Erythroblast (primary cell): ENCODE measurements at places on chromosomes 2 and 18.

- DNase-seq: no peak
These were observed 181.4 kb downstream of the DYM start for GRCh38 chr18:49279041-49279440.

DNA sequence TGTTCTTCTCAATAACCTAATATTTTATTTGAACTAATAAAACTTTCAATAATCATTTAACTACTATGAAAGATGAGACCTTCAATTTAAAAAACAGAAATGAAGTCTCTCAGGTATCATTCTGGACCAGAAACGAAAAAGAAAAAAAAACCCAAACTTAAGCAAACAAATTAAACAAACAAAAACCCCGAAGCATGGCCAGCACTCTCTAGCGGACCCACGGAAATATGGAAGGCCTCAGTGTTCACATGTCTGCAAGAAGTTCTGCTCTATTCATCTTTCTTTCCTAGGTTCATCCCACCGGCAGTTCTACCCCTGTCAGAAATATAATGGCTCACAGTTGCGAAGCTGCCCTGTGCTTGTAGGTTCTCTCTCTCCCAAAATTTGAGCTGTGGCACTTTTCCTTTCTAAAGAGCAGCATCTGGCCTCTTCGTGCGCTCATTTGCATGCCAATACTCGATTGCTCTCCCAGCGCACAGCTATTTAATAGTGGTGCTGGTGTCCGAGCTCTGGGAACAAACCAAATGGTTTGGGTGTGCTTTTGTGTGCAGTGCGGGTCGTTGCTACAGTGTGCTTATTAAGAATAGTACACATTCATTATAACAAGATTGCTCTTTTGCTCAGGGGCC, 129.0 kb upstream of the ZEB2 start:
- DNase-seq: no peak

- no peak for DNase-seq
These were observed 366.9 kb upstream of the GALNT5 start for GRCh38 chr2:156890529-156891148.

GRCh38 chr2:152615177-152615576, 102.1 kb downstream of the PRPF40A start:
- no peak for DNase-seq

DNA sequence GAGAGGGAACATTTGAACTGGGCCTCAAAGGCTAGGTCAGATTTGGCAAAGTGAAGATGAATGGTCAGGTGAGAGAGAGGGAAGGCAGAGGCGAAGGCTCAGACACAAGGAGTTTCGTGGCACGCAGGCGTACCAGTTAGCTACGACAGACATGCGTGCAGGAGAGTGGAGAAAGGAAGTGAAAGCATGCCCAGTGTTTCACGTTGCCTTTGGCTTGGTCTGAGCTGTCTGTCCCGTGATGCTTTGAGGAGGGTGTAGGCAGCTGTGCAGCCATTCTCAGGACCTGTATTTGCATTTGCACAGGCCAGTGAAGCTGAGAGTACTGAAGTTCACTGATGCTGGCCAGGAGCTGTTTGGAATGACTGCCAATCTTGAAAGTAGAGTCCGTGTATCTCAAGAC, 69.5 kb downstream of the HNRNPLL start:
- DNase-seq: no peak

GRCh38 chr18:74562775-74563174, 28.5 kb downstream of the CNDP1 start:
- no peak for DNase-seq

GRCh38 chr2:183532514-183532913, 408.3 kb downstream of the NUP35 start:
- DNase-seq: no peak

DNA sequence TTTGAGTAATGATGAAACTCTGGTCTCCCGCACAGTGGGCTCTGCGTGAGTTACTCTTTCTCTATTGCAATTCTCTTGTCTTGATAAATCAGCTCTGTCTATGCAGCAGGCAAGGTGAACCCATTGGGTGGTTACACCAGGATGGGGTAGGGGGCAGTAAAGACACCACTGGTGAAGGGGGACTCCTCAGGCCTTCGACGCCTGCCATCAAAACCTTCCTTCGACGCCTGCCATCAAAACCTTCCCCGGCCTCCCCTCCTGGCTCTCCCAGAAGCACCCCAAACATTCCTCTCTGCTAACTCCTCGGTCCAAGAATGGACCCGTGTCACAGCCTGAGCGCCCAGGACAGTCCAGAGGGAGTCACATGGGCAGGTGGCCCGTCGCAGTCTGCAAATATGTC, 4.8 kb upstream of the STARD7 start:
- no peak for DNase-seq

DNA sequence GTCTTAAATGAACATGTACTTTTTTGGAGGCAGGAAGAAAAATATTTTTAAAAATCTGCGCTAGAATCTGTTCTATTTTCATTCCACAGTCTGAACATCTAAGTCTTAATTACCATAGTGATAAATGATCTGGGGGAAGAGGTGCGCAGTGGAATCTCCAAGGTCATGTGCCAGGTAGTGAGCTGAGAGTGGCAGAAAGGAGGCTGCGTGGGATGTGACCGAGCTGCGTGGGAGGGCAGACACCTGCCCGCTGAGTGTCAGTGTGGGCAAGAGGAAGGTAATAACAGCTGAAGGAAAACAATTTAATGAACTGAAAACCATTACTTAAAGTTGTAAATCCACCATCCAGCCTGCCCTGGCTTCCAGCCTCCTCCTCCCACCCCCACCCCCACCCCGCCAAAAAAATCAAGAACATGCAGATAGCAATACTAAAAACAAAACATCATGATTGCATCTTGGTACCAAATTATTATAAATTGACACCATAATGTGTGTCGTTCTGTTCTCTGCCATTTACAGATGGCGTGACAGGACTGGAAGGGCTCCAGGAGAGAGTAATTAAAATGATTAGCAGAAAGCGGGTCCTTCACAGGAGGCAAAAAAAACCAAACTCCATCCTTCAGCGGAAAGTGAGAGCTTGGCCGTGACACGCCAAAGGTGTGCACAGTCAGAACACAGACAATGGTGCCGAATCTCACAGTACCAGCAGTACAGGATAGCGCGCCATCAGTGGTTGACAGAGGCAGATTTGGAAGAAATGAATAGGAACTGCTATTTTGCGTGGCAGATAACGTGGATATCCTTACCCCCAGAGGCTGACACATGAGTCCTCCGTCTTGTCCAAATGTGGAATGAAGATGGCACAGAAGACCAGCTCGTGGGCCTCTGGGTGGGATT, 11.4 kb upstream of the DTNB start:
- no peak for DNase-seq

- no peak for DNase-seq
These were observed 9.1 kb downstream of the ALPI start for GRCh38 chr2:232465061-232465460.

- DNase-seq: no peak
These were observed 91.6 kb upstream of the CTDP1 start for GRCh38 chr18:79587779-79588635.

DNA sequence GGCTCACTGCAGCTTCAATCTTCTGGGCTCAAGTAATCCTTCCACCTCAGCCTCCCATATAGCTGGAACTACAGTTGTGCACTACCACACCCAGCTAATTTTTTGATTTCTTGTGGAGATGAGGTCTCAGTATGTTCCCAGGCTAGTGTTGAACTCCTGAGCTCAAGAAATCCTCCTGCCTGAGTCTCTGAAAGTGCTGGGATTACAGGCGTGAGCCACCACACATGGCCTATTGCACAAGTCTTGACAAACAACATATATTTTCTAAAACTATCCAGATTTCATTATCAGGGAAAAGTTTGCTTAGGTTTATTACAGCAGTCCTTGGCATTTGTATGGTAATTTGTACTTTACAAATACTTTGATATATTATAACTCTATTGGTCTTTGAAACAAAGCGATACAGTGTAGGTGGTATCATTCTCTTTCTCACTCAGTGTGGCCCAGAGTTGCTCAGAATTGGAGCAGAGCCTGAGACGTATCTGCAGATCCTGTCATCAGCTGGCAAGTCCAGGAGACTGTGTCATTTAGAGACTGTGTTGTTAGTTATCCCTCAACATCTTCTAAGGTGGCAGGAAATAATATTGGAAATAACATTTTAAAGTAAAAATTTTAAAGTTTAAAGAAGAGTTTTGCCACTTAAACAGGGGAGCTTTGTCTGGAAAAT, 41.4 kb downstream of the PDK1 start:
- DNase-seq: no peak

DNA sequence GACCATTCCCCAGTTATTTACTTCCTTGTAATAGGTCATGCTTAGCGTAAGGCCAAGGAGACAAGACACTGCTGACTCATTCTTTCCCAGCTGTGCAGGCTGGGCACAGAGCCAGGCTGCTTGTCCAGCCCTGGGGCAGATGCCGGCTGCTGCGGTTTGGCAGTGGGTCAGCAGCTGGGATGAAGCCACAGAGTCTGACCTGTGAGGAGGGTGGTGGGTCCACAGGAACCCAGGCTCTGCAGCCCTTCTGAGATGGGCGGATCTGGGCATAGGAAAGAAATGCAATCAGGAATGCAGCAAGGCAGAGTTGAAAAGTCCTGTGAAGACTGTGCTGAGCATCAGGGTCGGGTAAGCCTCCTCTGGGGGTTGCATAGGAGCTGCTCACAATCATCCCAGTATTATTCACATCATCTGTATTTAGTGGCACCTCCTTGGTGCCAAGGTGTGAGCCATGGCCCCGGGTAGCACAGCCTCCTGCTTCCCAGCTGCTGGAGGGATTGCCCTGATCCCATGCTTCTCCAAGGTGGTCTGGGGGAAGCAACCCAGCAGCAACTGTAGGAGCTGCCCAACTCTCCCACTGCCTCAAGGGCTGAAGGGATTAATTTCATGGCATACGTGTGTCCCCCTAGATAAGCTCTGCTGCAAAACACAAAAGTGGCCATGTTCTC, 139.0 kb downstream of the DDX1 start:
- peak; percentile 80 for DNase-seq

DNA sequence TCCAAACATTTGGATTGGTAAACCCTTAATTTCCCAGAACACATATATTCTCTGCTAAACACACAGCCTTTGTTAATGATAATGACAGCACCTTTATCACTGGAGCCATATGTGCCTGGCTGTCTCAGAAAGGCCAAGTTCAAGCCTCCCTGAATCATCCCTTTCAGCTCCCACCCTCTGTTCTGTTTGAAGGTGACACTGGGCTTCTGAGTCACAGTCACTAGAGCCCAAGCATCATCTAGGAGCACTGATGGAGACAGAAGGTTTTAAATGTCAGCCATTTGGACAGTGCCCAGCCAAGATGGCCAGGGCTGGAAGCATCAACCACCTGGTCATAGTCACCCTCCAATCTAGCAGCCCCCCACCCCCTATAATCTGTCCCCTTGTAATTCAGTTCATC, 80.6 kb downstream of the NRP2 start:
- no peak for DNase-seq

- DNase-seq: no peak
These were observed 116.6 kb downstream of the MTX2 start for GRCh38 chr2:176385838-176386237.

GRCh38 chr2:158716121-158716791, 78.9 kb upstream of the DAPL1 start:
- DNase-seq: no peak

- no peak for DNase-seq
These were observed 366.8 kb upstream of the SALL3 start for GRCh38 chr18:78612801-78613200.

DNA sequence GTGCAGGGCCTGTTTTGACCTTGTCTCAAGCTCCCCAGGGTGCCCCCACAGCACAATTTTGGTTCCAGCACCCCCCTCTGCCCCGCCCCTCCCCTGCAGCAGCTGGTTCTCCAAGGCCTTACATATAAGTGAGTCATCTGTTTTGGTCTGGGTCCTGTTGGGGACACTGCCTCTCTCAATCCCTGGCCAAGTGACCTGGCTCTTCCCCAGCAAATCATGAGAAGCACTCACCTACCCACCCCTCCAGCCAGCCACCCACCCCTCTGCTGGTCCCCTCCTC, 90.5 kb downstream of the INHBB start:
- no peak for DNase-seq

- peak; percentile 83 for DNase-seq
These were observed 33.2 kb upstream of the SLC40A1 start for GRCh38 chr2:189613650-189614420.

GRCh38 chr2:11579867-11580659, 46.2 kb downstream of the GREB1 start:
- DNase-seq: no peak
